ENCODE measurements at places on chromosomes 2 and 18. TPM values are rescaled to one million over a fixed set of nuclear protein-coding genes. Genes with fewer than 3 reads are reported as not detected.
A peak's percentile ranks its signal among the peaks of the same experiment; 100 is the strongest.

DNA sequence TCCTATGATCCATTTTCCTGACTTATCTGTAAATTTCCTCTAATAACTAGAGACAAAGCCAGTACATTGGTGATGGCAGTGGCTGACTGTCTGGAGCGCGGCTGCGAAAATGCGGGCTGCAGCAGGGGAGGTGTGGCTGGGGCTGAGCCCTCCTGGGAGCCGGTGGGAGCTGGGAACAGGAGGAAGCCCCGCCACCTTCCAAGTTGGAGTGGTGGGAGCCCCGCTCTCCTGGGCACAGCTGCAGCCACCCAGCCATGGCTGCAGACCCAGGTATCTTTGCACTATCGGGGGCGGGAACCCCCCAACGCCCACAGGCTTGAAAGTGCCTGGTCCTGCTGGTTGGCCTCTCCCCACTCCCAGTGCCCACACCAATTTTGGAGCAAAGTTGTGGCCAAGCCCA is 633.0 kb upstream of the TMEFF2 start:
- DNase-seq, result no peak

DNA sequence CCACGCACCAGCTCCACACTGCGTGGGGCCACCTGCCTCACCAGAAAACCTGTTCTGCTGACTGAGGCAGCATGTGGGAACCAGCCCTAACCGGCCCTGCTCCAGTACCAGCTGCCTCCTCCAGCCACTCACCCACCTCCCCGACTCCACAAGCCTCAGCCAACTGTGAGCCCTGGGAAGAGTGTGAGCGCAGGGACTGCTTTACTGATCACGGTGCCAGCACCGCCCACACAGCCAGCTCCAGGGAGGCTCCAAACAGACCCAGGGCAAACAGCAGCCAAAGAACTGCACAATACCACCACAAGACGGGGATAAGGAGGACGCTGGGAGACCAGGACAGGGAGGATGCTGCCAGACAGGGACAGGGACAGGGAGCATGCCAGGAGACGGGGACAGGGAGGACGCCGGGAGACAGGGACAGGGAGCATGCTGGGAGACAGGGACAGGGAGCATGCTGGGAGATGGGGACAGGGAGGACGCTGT is 28.4 kb downstream of the EIPR1 start:
- no peak for DNase-seq

DNA sequence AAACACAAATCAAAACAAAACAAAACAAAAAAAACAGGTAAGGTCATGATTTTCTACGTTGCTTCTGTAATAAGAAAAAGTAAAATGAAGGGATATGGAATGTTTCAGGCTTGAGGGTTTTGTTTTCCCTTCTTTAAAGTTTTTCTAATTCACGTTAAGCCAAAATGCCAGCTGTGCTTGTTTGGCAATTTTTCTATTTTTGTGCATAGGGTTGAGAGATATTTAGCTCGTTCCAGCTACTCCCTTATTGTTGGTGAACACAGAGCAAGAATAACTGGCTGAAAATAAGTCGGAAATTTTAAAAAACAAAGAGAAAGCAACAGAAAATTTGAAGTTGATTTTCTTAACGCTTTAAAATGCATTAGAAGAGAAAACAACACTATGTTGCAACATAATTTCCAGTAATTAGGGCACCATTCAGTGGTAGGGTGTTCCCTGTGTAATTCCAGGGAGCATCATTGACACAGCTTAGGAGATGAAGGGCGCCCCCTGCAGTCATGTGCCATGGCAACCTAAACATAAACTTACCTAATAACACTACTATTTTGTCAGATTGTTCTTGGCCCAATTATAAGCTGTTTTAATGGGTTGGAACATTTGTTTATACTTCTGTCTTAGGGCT is 99.5 kb downstream of the DTNA start:
- no peak for DNase-seq

DNA sequence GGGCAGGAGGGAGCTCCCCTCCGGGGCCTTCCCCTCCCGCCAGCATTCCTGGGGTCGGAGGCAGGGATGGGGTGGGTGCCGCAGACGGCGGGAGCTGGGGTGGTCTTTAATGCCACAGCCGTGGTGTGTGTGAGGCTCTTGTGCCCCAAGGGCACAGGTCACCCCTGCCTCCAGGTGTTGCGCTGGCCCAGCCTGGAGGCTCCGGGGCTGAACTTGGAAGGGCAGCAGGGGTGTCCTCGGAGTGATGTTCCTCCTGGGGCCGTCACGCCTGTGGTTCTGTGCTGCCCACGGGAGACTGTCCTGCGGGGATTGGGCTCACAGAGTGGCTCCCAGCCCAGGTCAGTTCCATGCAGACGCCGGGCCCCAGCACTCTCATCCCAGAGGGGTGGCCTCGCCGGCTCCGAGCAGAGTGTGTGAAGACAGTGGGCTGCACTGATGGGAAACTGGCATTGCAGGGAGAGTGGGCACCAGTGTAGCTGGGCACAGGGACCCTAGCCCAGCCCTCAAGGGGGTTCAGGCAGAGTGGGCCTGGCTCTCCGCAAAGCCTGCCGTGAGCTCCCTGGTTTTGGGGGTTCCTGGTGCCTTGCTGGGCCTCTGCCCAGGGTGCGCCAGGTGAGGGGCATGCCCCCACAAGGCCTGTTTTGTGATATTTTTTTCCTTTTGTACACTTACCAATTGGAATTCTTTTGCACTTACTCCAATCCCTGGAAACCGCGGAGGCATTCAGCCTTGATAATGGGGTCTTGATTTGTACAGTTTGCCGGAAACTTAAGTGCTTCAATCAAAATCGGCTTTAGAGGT is 56.7 kb downstream of the NFATC1 start:
- DNase-seq, result no peak

GRCh38 chr18:50472941-50473340 is 86.9 kb upstream of the MAPK4 start:
- no peak for DNase-seq

DNA sequence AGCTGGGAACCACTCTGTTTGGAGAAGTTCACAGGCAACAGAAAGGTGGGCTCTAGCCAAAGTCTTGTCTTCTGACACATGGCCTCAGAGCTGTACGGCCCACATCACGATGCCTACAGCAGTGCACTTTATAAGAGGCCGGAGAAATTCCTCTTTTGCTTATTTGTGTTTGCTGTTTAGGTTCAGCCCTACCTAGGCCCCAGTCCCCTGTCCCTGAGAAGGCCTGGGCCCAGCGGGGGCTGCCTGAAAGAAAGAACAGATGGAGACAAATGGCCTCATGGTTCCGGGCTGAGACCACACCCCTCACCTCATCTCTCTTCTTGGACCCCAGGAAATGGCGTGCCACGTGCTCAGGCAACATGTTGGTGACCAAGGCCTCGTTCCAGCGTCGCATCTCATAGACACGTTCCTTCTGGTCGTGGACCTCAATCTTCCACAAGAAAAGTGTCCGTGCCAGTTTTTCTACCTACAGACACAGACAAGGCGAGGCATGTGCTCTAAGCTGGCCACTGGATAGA is 30.9 kb downstream of the CENPO start:
- DNase-seq, result no peak

DNA sequence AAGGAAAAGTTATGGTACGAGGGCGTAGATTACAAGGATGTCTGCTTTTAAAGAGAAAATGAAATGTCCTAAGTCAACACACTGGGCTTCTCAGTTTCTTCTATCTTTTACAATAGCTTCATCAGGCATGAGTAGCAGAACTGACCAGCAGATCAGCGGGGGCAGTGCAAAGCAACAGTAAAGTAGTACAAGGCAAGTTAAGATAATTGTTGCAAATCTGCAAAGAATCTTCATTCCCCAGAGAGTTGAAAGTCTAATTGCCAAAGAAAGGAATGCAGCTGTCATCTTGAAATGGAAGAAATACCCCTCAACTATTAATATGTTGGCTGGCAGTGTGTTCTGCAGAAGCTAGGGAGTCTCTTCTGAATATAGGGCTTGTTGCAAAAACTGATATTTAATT is 60.2 kb upstream of the SLC39A10 start:
- DNase-seq, result no peak

GRCh38 chr2:11103984-11104793 is 51.1 kb upstream of the SLC66A3 start:
- peak; percentile 68 for DNase-seq

GRCh38 chr2:126882181-126882580 is 16.5 kb upstream of the TEX51 start:
- no peak for DNase-seq

DNA sequence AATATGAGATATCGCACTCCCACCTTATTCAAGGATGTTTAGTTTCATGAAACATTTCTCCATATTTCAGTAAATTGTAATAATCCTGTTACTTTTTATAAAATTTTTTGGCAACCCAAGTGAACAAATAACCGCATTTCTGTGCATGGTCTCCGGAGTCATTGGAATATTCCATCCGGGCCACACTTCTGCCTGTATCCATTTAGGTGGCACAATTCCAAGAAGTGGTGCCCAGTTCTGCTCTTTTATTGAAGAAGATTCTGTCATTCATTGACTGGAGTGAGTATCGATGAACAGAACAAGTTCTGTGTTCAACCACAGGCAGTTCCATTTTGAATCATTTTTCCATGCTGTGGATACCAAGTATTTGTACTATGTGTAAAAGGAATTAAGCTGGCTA is 26.6 kb upstream of the ICOS start:
- no peak for DNase-seq

DNA sequence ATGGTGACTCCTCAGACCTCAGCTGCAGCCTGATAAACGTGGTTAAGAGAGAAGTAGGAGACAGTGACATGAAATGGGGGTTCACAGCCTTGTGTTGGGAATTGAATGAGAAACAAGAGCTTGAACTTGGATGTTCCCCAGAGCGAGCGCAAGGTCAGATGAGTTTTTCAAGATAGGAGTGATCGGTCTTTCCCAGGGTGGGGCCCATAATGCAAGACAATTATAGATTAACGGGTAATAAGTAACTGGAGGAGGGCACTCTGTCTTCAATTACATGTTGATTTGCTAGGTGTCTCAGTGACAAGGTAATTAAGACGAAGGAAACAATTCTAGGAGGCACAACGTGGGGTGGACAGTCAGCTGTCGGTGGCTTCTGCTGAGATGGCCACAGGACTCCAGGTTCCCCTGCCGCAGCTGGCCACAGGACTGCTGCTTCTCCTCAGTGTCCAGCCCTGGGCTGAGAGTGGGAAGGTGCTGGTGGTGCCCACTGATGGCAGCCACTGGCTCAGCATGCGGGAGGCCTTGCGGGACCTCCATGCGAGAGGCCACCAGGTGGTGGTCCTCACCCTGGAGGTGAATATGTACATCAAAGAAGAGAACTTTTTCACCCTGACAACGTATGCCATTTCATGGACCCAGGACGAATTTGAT is at the start of gene UGT1A5:
Gene UGT1A5, plus strand, starts transcription at position 297 of the 651 bp plus-strand sequence. Its CDS starts 85 bp downstream, at position 382.
- no peak for DNase-seq

DNA sequence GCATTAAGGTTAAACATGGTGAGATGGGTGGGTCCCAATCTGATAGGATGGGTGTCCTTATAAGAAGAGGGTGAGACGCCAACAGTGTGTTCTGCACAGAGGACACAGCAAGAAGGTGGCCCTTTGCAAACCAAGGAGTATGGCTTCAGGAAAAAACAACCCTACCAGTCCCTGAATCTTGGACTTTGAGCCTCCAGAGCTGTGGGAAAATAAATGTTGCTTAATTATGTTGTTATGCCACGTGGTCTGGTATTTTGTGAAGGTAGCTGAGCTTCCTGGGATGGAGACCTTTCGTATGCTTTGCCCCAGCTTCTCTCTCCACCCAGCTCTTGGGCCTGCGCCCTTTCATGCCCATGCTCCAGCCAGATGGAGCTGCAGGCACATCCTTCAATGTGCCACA is 114.2 kb upstream of the EPC2 start:
- DNase-seq, result no peak

GRCh38 chr2:16728351-16729136 is 62.9 kb upstream of the CYRIA start:
- DNase-seq, result no peak

DNA sequence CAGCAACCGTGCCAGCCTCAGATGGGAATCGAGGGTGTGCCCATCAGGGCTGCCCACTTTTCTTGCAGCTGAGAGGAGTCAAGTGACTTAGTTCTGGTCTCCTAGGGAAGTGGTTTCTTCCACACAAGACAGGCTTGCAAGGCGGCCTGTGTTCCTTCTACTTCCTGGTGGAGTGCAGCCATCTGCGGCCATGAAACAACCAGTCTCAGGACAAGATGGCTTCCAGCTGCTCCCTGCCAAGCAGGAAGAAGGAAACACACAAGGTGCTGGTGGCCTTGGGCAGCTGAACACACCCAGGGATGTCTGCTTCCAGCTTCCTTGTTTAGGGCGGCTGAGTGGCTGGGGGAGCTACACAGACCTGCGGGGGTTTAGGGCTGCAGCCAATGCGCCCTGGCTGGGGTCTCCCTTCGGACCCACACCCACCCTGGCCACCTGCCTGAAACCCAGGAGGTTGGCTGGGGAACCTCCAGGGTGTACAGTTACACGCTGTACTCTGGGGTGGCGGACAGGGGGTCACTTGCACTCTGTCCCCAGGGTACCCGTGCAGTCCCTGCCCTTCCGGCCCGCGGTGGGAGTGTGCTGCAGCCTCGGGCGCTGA is 34.7 kb downstream of the PTPN18 start:
- no peak for DNase-seq

DNA sequence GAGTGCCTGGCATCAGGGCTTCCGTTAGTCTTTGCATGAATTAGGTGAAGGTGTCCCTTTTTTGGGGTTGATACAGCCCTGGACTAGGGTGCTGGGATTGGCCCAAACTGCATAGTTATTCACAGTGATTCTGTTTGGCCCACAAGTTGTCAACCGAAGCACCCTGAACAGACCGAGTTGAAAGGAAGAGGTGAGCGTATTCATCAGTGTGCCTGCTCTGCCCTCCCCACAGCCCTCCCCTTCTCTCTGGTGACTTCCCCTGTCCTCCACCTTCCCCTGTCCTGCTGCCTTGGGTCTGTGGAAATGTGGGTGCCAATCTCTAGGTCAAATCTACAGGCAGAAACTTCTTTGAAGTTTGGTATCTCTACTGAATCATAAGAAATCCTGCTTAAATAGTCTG is 330.5 kb downstream of the DYSF start:
- DNase-seq, result no peak

GRCh38 chr18:58860747-58861231 is 3.9 kb upstream of the ZNF532 start:
- no peak for DNase-seq

GRCh38 chr2:3547915-3548314 is 10.2 kb downstream of the RNASEH1 start:
- DNase-seq, result no peak

GRCh38 chr2:84716564-84716963 is 164.3 kb downstream of the TRABD2A start:
- DNase-seq, result no peak

- DNase-seq, result no peak
Observed at GRCh38 chr2:10917927-10918326, 6.2 kb downstream of the KCNF1 start.

- no peak for DNase-seq
Observed at GRCh38 chr18:22337833-22338232, 79.9 kb downstream of the CTAGE1 start.

MFF gene
- 74.4 TPM for total RNA-seq

ARID5A gene
- total RNA-seq, result 164 TPM

MC5R gene
- total RNA-seq, result not detected

SLC9A4 gene
- 0.09 TPM for total RNA-seq

MYL1 gene
- not detected for total RNA-seq

DSC3 gene
- not detected for total RNA-seq

EFR3B gene
- 0.46 TPM for total RNA-seq

MAL gene
- 101 TPM for total RNA-seq

CTLA4 gene
- 166 TPM for total RNA-seq

ERICH2 gene
- total RNA-seq, result not detected

All from activated T-helper 2 cell treated with anti-CD3 and anti-CD28 coated beads, Interferon-gamma antibody, Interleukin-2, Interleukin-4, amounts not matched to agents 10 μg/mL and 5 μg/mL and 100 μg/mL, durations not matched to agents 14 hours and 24 hours and 36 hours (primary cell).